SW 1271 (cell line): ENCODE measurements at places on chromosomes 13 and 19.

- DNase-seq = peak; percentile 22
Measured at GRCh38 chr13:78241278-78241919, 322.8 kb upstream of the EDNRB start.

DNA sequence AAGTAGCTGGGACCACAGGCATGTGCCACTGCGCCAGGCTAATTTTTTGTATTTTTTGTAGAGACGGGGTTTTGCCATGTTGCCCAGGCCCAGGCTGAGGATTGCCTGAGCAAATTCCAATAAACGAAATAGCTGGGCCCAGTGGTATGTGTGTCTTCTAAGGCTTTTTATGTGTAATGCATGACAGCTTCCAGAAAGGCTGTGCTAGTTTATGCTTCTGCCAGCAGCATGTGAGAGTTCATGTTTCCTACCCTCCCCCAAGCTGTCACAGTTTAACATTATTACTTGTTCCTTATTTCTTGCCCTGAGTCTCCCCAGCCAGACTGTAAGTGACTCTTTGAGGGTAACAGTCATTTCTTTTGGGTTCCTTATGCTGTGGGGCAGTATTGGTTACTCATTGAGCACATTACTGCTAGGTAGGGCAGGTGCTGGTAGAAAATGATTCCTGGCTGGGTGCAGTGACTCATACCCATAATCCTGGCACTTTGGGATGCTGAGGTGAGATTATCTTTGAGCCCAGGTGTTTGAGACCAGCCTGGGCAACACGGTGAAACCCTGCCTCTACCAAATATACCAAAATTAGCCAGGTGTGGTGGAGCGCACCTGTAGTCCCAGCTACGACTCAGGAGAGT lies 13.6 kb downstream of the GPATCH1 start:
- DNase-seq = no peak

- DNase-seq = no peak
Measured at GRCh38 chr19:3095441-3096191, 1.5 kb downstream of the GNA11 start.

- DNase-seq = no peak
Measured at GRCh38 chr13:73859841-73860240, 274.4 kb downstream of the KLF12 start.

- no peak for DNase-seq
Measured at GRCh38 chr13:46516599-46517338, 36.2 kb upstream of the LRCH1 start.

- peak; percentile 34 for DNase-seq
Measured at GRCh38 chr19:56765137-56765536, 75.4 kb downstream of the PEG3 start.

- no peak for DNase-seq
Measured at GRCh38 chr19:47097396-47098201, 16.0 kb downstream of the ZC3H4 start.

DNA sequence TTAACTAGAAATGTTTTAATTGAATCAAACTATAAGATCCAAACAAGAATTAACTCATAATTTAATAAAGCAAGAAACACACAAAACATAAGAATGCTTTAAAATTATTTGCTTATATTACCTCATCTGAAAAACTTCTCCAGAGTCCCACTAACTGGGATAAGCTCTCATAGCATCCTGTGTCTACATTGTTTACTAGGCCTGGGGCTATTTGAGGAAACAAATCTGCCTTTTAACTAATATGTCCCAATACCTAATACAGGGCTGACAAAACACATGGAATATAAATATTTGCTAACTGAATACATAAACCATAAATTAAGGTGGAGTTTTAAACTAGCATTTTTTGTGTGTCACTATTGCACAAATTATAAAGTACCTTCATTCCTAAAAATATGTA lies 1399.8 kb upstream of the SLC10A2 start:
- no peak for DNase-seq

DNA sequence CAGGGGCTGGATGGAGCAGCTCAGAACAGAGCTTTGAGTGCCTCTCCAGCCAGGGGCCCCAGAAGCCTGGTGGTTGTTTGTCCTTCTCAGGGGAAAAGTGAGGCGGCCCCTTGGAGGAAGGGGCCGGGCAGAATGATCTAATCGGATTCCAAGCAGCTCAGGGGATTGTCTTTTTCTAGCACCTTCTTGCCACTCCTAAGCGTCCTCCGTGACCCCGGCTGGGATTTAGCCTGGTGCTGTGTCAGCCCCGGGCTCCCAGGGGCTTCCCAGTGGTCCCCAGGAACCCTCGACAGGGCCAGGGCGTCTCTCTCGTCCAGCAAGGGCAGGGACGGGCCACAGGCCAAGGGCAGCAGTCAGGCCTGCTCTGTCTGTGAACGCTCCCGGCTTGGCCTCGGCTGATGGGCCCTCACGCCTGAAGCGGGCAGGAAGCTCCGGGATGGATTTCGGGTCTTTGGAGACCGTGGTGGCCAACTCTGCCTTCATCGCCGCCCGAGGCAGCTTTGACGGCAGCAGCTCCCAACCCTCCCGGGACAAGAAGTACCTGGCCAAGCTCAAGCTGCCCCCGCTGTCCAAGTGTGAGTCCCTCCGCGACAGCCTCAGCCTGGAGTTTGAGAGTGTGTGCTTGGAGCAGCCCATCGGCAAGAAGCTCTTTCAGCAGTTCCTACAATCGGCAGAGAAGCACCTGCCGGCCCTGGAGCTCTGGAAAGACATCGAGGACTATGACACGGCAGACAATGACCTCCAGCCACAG lies at the start of gene GRK1:
Gene GRK1 (plus strand): TSS at position 269 of the 751 bp plus-strand sequence. CDS start 168 bp downstream, at position 437.
- no peak for DNase-seq

- no peak for DNase-seq
Measured at GRCh38 chr13:26342898-26343297, 89.0 kb downstream of the CDK8 start.

DNA sequence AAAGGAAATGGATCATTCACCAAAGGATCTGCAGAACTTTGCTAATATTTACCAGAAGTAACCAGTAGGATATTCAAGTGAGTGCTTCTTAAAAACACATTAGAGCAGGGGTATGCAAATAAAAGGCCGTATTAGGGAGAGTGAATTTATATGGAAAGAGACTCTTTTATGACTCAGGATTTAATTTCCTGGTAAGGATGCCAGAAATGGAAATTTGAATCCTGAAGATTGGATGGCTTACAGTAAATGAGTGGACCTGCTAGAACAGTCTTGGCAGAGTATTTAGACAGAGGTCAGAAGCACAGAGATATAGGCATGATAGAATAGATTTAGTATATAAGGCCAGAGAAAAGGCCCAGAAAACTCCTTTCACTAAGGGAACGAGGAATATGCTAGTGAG lies 201.6 kb downstream of the SLITRK5 start:
- no peak for DNase-seq

DNA sequence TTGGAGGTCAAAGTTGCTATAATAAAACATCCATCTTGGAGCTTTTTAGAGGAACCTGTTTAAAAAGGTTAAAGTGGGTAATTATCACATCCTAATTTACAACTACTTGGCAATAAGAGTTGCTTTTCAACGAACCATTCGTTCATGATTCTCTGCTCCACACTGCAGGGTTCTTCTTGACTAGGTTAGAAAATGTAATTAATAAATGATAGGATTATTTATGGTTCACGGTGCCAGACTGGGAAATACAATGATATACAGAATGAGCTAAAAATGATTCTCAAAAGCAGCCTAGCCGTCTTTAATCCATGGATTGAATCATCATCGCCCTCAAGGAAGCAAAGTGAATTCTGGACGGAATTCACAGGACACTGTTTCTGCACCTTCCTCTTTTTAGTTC lies 291.2 kb downstream of the TEX29 start:
- no peak for DNase-seq

- DNase-seq = no peak
Measured at GRCh38 chr13:80577285-80577684, 236.4 kb upstream of the SPRY2 start.

- DNase-seq = no peak
Measured at GRCh38 chr19:35458731-35459391, 10.8 kb downstream of the FFAR2 start.

DNA sequence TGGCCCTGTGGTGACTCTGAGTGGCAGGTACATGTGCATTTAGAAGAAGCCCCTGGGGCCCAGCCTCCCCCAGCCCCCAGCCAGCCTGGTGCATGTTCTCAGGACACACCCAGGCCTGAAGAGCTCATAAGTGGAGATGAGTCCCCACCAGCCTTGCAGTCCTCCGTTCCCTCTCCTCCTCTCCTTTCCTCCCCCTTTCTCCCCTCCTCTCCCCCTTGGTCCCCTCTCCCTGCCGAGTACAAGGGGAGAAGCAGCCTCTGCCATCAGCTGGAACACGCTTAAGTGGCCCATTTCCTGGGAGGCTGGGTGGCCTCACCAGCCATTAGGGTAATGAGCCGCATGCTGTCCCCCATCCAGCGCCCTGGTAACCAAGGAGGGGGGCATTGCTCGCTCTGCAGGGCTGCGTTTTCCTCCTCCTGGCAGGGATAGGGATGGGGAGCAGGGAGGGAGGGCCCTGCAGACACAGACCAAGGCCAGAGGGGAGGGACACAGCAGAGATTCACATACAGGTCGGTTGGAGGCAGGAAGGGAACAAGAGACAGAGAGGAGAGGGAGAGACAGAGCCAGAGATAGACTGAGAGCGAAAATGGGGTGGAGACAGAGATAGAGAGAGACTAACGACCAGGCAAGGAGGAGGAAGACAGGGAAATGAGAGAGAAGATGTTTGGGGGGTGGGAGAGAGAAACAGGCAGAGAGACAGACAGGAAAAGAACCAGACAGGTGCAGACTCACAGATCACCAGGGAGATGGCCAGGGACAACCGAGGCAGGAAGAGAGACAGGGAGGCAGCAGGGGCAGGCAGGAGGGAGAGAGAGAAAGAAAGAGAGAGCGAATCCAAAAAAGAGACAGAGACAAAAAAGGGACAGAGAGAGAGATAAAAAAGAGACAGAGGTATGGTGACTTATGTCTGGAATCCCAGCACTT lies 19.3 kb upstream of the DPP9 start:
- DNase-seq = no peak

GRCh38 chr19:51417107-51417809 lies at the start of gene SIGLEC10:
TSS of gene SIGLEC10 (minus strand) at chr19:51417642. CDS start at chr19:51417581, 61 bp downstream.
- DNase-seq = no peak

GRCh38 chr13:50248516-50249143 lies 233.4 kb downstream of the KCNRG start:
- no peak for DNase-seq

GRCh38 chr13:21616880-21617279 lies 12.9 kb upstream of the MICU2 start:
- DNase-seq = no peak

DNA sequence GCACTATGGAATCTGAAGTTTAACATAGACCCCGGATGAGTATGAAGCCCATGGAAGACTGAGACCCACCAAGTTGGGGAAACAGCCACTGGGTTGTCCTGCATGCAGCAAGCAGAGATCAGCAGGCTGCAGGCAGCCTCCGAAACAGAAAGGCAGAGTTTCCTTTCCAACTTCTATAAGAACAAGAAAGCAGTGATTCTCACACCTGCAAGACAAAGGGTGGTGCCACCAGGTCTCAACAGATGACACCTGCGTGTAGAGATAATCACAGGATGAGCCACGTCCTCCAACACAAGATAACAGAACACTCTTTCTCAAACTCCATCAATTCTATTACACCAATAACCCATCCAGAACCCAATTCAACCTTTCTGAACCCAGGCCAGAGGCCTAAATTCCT lies 457.9 kb downstream of the FOXO1 start:
- no peak for DNase-seq

DNA sequence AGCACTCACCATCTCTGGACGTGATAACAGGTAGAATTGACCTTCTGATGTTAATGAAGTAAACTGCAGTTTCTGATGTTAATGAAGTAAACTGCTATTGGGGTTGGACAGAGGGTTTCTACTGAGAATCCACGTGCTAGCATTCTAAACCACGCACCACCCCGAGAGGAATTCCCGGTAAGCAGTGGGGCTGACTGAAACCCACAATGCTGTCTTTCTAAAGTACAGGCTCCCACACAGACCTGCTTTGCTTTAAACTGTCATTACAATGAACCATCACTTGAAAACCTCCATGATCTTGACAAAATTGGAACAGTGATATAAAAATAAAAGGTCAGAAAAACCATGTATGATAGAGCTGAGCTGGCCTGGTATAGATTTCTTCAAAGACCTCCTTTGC lies 559.0 kb downstream of the FGF9 start:
- no peak for DNase-seq

- DNase-seq = no peak
Measured at GRCh38 chr19:13707915-13708314, 56.4 kb upstream of the MRI1 start.
